CD8-positive, alpha-beta T cell (primary cell): ENCODE measurements at places on chromosomes 6 and 20.

DNA sequence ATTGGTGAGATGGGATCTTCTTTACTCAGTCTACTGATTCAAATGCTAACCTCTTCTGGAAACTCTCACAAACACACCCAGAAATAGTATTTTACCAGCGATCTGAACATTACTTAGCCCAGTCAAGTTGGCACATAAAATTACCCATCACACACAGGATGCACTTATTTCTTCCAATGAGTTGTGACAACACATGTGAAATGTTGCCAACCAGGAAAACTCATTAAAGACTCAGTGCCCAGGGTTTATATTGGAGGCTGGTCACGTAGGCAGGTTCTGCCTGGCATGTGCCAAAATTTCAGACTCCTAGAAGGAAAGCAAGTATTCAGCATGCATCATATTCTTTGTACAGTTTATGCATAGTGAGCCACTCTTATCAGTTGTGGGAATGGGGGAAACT lies 443.3 kb downstream of the EPM2A start:
- DNase-seq: no peak

DNA sequence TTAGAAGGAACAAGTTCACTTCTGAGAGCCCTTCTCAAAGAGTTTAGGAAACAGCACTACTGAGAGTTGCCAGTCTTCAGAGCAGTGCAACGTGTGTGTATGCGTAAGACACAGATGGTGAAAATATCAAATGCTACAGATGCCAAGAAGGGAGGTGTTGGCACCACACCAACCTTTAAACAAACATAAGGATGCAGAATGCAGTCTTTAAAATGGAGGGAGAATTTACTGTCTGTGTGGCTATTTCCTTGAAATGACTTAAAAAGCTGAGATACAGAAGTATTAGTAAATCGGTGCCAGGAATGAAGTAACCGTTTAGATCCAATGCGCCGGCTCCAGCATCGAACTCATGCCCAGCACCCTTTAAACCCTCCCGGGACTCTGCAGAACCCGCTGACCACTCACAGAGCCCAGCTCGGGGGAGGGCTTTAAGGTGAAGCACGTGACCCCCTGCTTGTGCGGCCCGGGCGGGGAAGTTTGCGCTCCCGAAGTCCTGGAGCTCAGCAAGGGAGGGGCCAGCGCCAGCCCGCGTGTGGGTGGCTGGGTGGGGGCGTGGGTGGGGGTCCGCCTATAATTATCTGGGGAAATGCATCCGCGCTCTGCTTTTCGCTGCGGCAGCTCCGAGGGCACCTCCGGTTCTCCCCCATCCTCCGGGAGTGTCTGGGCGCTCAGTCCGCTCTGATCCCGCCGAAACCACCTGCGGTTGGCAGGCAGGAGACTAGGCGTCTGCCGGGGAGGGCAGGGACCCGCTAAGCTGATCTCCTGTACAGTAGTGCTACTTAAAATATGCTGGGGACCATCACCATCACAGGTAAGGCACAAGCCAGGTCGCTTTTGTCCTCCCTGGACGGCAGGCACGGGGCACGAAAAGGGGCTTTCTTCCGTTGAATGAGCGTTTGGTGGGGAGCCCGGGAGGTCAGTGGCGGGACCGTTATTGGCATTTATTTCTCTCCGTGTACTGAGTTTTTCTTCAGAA lies 66.0 kb downstream of the ZBTB2 start:
- DNase-seq: peak; percentile 50

DNA sequence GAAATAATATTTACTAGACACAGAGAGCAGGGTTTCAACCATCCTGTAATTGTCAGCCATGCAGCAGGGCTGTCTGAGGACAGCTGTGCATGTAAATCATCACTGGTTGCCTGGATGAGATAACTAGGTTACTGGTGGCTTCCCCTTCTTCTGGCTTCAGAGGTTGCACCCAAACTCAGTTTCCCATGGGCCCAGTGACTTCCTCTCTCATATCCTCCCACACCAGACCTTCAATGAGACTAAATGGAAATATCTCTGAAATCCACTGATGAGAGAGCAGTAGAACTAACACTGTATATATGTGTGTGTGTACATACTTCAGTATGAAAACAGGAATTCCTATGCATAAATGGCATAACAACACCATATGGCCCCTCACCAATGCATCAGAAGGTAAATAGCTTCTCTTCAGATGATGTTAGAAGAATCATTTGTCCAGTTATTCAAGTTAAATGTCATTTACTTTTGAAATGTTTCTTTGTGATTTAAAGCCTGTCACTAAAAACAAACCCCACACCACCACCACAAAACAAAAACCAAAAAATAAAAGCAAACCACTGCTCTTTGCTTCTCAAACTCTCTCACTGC lies 51.0 kb upstream of the IL20RA start:
- DNase-seq: no peak

DNA sequence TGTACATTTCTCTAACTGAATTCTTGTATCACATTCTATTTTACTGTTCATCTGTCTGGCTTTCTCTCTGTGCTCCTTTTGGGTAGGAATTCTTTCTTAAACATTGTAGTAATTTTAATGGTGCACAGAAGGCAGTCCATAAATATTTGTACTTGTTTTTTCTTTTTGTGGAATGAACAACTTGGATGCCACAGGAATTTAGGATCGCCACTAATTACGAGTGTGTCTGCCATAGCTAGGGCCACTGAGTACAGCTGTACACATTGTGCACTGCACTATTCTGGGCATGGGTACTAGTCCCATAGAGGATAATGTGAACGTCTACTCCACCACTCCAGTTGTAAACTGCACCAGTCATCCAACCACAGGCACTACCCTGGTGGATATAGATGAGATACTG lies 39.3 kb upstream of the TMEM200A start:
- no peak for DNase-seq

GRCh38 chr6:165843121-165843520 lies 180.1 kb upstream of the PDE10A start:
- no peak for DNase-seq

GRCh38 chr6:145110109-145110508 lies 625.2 kb downstream of the EPM2A start:
- no peak for DNase-seq

GRCh38 chr20:36152261-36152660 lies 2.3 kb upstream of the EPB41L1 start:
- DNase-seq: no peak

DNA sequence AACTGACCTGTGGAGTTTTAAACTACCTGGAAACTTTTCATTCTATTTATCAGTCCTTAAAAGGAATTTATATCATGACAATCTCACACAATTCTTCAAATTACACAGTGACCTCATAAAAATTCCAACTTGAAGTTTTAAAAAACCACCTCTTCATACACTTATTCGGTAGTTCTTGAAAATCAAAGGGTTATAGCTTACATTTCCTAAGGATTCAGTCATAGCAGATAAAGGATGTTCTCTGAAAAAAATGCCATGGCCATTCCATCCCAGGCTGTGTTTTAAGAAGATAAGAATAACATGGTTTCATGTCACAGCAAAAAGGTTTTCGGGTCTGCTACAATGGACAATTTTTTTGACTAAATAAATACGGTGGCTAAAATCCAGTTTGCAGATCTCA lies 41.2 kb downstream of the GOPC start:
- DNase-seq: no peak

DNA sequence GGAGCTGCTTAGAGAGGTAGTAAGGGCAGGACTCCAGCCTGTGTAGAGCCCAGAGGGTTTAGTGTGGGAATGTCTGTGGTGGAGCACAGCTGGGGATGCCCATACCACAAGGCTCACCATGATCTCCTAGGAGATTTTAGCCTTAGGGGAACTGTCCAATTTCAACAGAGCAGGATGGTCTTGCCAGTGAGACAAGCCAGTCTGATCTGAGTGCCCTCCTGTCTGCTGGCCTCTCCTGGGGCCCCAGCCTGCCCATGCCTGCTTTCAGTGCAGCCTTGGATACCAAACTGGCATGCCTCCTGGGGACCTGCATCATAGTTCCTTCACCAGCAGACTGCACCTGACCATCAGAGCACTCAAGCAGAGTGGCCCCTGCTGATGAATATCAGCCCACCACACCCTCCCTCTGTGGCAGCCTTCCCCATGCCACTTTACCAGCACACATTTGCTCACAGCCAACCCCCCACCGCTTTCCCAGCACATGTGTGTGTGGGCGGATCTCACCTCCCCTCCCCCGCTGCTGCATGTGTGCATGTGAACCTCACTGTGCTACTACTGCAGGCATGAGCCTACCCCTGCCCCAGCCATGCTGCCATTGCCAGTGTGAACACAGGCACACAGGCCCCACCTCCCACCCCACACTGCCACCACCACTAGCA lies 7.9 kb upstream of the TREM1 start:
- no peak for DNase-seq

GRCh38 chr6:98579079-98579478 lies 255.3 kb upstream of the POU3F2 start:
- DNase-seq: no peak

DNA sequence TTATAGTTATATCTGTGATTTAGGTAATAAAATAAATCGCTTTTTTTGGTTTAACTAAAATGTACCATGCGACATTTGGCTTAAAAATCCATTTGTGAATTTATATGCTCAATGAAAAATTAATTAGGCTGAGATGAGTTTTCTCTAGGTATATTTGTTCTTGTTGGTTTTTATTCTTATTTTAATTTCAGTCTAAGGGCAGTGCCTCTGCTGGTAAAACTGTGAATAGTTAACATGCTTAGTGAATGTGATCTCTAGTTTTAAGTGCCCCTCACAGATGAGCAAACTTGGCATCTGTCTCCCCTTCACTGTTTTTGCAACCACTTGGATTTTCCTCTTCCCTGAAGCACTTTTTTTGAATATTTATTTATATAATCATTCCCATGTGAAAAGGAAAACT lies 822.7 kb downstream of the GRIK2 start:
- DNase-seq: no peak

GRCh38 chr6:133544419-133544818 lies 303.3 kb downstream of the EYA4 start:
- no peak for DNase-seq

DNA sequence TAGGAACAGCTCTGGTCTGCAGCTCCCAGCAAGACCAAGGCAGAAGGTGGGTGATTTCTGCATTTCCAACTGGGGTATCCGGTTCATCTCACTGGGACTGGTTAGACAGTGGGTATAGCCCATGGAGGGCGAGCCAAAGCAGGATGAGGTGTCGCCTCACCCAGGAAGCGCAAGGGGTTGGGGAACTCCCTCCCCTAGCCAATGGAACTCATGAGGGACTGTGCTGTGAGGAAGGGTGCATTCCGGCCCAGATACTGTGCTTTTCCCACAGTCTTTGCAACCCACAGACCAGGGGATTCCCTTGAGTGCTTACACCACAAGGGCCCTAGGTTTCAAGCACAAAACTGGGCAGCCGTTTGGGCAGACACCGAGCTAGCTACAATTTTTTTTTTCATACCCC lies 21.8 kb downstream of the HDDC2 start:
- DNase-seq: no peak

DNA sequence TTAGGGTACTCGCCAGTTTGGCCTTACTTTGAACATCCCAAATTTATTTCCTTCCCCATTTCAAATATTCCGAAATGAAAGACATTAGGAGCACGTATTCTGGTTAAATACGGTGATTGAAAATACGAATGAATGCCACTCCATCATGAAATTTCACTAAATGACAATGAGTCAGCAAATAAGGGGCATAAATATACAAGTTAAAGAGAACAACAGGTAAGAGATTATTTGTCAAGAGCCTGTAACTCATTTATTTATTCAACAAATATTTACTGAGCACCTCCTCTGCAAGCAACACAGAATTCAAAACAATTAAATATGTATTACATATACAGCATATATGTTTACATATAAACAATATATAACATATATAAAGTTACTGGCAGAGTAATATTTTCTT lies 44.8 kb downstream of the MYB start:
- DNase-seq: no peak

DNA sequence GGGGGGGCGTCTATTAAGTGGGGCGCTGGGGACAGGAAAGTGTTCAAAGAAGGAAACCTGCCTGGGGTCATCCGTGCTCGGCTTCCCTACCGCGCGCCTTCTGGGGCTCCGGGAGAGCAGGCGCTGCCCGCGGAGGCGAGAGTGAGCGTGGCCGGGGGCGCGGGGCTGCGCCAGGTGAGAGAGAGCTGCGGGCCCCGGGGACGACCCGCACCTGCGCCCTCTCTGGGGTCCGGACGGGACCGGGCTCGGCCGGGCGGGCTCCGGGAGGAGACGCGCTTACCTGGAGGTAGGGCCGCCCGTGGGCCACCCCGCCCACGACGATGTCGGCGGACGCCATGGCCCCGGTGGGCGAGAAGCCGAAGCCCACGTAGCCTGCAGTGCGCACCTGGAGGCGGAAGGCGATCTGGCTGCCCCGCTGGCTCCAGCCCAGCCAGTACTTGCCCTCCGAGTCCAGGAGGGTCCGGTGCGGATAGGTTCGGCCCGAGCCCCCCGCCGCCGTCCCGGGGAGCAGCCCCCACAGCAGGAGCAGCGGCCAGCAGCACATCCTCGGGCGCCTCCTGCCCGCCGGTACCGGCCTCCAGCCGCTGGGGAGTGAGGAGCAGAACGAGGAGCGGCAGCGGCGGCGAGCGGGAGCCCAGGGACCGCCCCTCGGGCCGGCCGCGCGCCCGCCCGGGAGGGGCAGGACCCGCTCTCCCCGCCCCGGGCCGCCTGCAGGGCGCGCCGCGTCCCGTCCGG lies at the start of gene MOXD1:
Gene MOXD1, minus strand, starts transcription at position 593 of the 735 bp plus-strand sequence. Its CDS starts 49 bp downstream, at position 544.
- DNase-seq: no peak

- no peak for DNase-seq
Observed at GRCh38 chr6:149567945-149568585, 1.9 kb downstream of the GINM1 start.
